ENCODE measurements at places on chromosomes 4 and X.

DNA sequence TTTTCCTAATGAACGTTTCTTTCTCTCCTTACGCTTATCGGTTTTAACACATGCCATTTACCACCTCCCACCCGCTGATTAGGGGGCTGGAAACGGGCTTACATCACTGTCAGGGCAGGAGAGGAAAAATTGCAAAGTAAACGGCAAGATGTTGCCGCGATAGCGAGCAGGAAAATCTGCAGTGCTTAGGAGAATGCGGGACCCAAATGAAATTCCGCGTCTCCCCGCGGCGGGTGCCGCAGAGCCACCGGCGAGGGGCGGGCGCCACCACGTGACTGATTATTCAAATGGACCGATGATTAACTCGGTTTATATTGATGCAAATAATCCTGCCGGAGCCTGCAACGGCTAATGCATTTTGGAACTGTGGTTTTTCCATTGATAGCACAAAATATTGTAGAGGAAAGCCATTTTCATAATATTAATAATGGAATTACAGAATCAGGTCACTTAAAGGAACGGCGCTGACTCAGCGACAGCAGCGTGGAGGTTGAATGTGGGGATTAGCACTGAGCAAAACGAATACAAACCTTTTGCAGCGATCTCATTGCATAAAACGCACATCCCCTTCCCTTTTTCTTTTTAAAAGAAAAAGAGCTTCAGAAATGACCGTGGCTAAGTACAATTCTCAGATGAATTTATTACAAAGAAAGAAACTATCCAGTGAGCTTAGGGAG is 224.2 kb downstream of the STIM2 start:
- DNase-seq = peak; percentile 34
- H3K36me3 ChIP-seq = no peaks in the 10 kb centered on the region
- no peak overlapping the region for H3K27ac ChIP-seq

DNA sequence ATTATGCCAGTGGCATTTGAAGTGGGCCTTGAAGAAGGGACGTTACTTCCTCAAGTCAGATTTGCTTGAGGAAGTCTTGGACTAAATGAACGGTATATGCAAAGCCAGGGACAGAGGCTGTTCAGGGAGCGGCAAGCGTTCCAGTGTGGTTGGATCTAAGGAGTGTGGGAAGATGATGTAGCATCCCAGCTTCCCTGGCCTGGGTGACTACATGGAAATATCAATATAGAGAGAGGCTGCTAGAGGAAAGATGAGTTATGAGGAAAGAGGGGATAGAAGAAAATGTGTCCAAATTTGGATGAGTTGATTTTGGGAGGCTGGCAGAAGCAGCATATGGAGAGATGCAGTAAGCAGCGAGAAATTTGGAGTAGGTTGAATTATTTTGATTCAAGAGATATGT is 432.5 kb upstream of the TENM3 start:
- no peaks in the 10 kb centered on the region for H3K4me1 ChIP-seq
- no peaks in the 10 kb centered on the region for H3K36me3 ChIP-seq
- H3K27me3 ChIP-seq = no peaks in the 10 kb centered on the region
- no peak overlapping the region for H3K4me3 ChIP-seq

- H3K27ac ChIP-seq = no peak overlapping the region
- DNase-seq = no peak
- H3K27me3 ChIP-seq = no peaks in the 10 kb centered on the region
These were observed 253.6 kb downstream of the CBLL2 start for GRCh38 chrX:22526339-22526738.

DNA sequence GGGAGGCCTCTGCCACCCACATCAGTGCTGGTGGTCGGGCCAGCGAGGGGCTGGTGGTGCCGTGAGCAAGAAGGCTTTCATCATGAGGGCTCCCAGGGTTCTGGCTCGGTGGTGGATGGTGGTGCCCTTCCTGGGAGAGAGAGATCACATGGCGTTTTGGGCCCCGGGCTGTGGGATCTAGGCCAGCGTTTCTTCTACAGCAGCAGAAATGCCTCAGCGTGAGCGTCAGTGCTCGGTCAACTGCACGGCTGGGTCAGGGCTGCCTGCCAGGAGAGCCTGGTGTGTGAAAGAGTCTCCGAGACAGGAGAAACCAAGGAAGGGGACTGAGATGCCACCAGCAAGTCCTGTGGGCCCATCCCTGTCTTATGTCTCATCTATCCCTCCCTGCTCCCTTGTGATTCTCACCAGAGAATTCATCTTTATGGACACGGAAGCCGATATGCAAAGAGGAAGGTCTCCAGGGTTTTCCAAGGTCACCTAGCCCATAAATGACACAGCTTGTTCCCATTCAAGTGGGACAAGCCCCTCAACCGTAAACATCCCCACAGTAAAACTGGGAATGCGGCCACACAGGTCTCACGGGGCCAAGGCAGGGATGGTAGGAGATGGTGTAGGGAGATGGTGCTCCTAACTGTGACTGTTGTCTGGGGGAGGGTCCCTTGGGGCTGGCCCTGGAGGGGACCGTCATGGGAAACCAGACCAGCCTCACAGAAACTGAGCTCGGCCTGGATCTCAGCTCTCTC is 99.2 kb downstream of the SORCS2 start:
- no peaks in the 10 kb centered on the region for H3K36me3 ChIP-seq
- H3K4me3 ChIP-seq = no peak overlapping the region
- no peak overlapping the region for H3K27ac ChIP-seq
- H3K27me3 ChIP-seq = peaks cover 3% of the 10 kb centered on the region

- no peaks in the 10 kb centered on the region for H3K36me3 ChIP-seq
- no peak for DNase-seq
- peak overlapping the region; percentile 91 for H3K27ac ChIP-seq
- peaks cover 50% of the 10 kb centered on the region for H3K4me1 ChIP-seq
- no peaks in the 10 kb centered on the region for H3K27me3 ChIP-seq
These were observed 4.4 kb upstream of the PRDX4 start for GRCh38 chrX:23662853-23663252.

DNA sequence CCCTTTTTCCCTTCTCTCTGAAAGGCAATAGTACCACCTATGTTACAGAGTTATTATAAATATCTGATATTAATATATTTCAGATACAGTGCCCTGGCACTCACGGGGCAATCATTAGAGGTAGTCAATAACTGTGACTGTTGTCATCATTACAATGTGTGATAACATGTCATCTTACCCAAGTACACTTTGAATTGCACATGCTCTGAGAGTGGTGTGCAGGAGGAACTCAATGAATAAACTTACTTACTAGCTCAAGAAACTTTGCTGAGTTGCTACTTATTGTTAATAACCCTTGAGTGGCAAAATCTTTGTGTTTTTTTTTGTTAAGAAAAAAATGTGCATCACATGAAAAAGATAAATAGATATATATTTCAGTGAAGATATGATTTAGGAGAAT is 275.1 kb upstream of the RASGEF1B start:
- no peak overlapping the region for H3K27ac ChIP-seq
- peaks cover 2% of the 10 kb centered on the region for H3K4me1 ChIP-seq
- no peak for DNase-seq
- H3K36me3 ChIP-seq = no peaks in the 10 kb centered on the region
- H3K4me3 ChIP-seq = no peak overlapping the region

GRCh38 chrX:114361076-114361725 is 222.7 kb upstream of the HTR2C start:
- no peaks in the 10 kb centered on the region for H3K36me3 ChIP-seq
- no peaks in the 10 kb centered on the region for H3K27me3 ChIP-seq
- no peak for DNase-seq
- H3K4me1 ChIP-seq = no peaks in the 10 kb centered on the region
- no peak overlapping the region for H3K27ac ChIP-seq

- H3K4me1 ChIP-seq = peaks cover 13% of the 10 kb centered on the region
- no peak for DNase-seq
- H3K27me3 ChIP-seq = no peaks in the 10 kb centered on the region
- no peak overlapping the region for H3K4me3 ChIP-seq
These were observed 62.7 kb downstream of the PRPS1 start for GRCh38 chrX:107691024-107691448.

- no peak overlapping the region for H3K27ac ChIP-seq
- no peaks in the 10 kb centered on the region for H3K27me3 ChIP-seq
- no peak overlapping the region for H3K4me3 ChIP-seq
- no peaks in the 10 kb centered on the region for H3K4me1 ChIP-seq
- no peaks in the 10 kb centered on the region for H3K36me3 ChIP-seq
These were observed 240.3 kb downstream of the LDB2 start for GRCh38 chr4:16658183-16658582.

DNA sequence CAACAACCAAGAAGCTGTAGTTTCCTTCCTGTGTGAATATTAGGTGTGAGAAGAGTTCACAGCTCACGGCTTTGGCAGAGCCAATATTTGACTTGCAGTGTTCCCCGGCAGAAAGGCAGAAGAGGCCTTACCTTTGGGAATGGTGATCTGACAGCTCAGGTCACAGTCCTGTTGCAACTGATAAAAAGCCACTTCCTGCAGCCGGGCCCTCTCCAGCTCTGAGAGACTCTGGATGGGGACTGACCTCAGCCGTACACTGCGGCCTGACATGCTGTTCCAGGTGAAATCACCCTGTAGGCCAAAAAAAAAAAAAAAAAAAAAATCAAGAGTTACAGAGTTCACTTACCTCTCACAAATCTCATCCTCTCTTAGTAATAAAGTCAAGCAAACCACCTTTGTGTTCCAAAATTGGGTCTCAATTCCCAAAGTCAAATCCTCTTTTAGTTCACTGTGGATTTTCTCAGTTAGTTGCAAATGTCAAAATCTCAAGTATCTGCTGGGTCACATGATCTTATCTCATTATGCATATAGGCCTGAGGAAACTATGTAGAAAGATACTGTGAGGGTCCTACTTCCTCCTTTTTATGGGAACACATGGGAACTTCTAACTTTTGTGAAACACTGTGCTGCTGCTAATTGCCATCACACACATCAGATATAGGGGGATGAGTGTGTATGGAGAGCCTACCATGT is 38.6 kb upstream of the AMELX start:
- H3K27ac ChIP-seq = no peak overlapping the region
- H3K36me3 ChIP-seq = no peaks in the 10 kb centered on the region
- no peak for DNase-seq
- peaks cover 3% of the 10 kb centered on the region for H3K27me3 ChIP-seq

DNA sequence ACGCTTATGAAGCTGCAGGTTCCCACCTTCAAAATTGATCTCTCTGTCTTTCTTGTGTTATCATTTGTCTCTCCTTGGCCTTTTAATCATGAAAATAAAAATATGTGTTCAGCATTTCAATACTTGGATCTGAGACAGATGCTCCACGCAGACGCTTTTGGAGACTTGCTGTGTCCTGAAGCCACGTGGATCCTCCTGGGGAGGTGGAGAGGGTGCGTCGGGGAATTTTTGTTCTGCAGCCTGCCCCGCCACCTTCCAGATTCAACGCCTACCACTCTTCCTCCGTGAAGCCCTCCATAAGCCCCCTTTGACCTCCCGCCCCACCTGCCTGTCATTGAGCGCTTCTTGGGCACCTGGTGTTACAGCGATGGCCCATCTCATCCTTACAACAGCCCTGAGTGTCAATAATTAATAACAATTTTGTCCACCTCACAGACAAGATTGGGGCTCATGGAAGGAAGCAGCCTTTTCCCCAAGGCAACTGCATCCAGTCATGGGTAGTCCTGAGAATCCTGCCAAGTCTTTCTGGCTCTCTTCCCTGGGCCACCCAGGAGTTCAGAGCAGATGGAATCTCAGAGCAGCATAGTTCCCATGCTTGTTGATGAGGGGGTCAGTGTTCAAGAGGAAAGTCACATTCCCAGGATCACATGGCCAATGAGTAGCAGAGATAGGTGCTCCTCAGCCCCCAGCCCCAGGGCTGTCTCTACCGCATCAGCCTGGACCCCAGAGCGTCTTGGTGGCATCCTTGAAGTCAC is 172.6 kb upstream of the PSAPL1 start:
- H3K36me3 ChIP-seq = peaks cover 2% of the 10 kb centered on the region
- H3K4me3 ChIP-seq = no peak overlapping the region
- no peaks in the 10 kb centered on the region for H3K4me1 ChIP-seq
- no peak overlapping the region for H3K27ac ChIP-seq

GRCh38 chrX:31464306-31464915 is 392.6 kb upstream of the FTHL17 start:
- no peaks in the 10 kb centered on the region for H3K36me3 ChIP-seq
- DNase-seq = no peak
- H3K4me3 ChIP-seq = no peak overlapping the region
- H3K27me3 ChIP-seq = no peaks in the 10 kb centered on the region

GRCh38 chr4:77187322-77187721 is 30.3 kb downstream of the CCNG2 start:
- H3K4me3 ChIP-seq = no peak overlapping the region
- H3K27ac ChIP-seq = no peak overlapping the region
- no peaks in the 10 kb centered on the region for H3K36me3 ChIP-seq
- H3K27me3 ChIP-seq = no peaks in the 10 kb centered on the region

DNA sequence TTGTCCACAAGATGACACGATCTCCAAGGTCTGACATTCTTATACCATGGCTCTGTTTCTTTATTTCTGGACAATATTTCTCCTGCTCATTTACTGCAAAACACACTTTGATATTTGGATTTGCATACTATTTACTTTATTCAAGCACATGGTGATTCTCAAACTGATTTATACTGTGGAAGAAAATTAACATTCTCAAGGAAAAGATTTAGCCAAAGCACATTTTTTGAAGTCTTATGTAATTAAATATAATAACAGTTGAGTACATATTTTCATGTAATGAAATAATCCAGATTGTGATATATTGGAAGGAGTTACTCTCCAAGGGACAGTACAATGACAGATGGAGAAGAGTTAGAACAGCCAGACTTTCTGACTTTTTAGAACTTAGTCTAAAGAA is 155.8 kb upstream of the CT83 start:
- no peak overlapping the region for H3K27ac ChIP-seq
- H3K4me3 ChIP-seq = no peak overlapping the region
- H3K36me3 ChIP-seq = no peaks in the 10 kb centered on the region
- no peaks in the 10 kb centered on the region for H3K4me1 ChIP-seq
- no peak for DNase-seq
- no peaks in the 10 kb centered on the region for H3K27me3 ChIP-seq

DNA sequence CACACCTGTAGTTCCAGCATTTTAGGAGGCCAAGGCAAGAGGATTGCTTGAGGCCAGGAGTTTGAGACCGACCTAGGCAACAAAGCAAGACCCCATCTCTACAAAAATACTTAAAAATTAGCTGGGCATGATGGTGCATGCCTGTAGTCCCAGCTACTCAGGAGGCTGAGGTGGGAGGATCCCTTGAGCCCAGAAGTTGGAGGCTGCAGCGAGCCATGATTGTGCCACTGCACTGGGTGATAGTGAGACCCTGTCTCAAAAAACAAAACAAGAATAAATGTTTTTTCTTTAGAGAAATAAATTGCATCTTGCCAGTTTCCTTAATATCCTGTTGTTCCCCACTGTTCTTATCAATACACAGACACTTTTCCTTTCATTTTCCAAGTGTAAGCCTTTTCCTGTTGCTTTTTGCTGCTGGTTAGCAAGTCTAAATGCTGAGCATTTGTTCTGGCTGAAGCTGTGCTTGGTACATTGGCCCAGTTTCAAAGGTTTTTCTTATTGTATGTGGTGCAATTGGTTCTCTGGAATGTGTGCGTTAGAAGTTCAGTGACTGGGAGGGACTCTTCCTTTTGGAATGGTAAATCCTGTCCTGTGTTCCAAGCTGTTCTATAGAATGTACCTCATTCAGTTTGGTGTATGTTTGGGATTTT is 98.2 kb downstream of the AFF1 start:
- peaks cover 43% of the 10 kb centered on the region for H3K4me1 ChIP-seq
- no peak overlapping the region for H3K4me3 ChIP-seq
- no peaks in the 10 kb centered on the region for H3K27me3 ChIP-seq
- H3K27ac ChIP-seq = no peak overlapping the region
- H3K36me3 ChIP-seq = no peaks in the 10 kb centered on the region

GRCh38 chrX:39427492-39427891 is 626.2 kb downstream of the MID1IP1 start:
- no peak overlapping the region for H3K4me3 ChIP-seq
- H3K27ac ChIP-seq = peak overlapping the region; percentile 82
- DNase-seq = peak; percentile 45
- H3K27me3 ChIP-seq = no peaks in the 10 kb centered on the region
- H3K4me1 ChIP-seq = peaks cover 74% of the 10 kb centered on the region
- H3K36me3 ChIP-seq = peaks cover 8% of the 10 kb centered on the region
